Stimulated activated CD4-positive, alpha-beta T cell treated with anti-CD3 and anti-CD28 coated beads, Interleukin-4, amount 100 ng/mL, for 48 hours (primary cell): ENCODE measurements at places on chromosomes 12 and 14.

GRCh38 chr14:105162669-105162979, 6.0 kb downstream of the JAG2 start:
- DNase-seq, result no peak

- no peak for DNase-seq
These were observed 270.7 kb upstream of the PDE3A start for GRCh38 chr12:20097626-20098025.

- DNase-seq, result no peak
These were observed 103.4 kb upstream of the MAP1LC3B2 start for GRCh38 chr12:116455540-116456329.

DNA sequence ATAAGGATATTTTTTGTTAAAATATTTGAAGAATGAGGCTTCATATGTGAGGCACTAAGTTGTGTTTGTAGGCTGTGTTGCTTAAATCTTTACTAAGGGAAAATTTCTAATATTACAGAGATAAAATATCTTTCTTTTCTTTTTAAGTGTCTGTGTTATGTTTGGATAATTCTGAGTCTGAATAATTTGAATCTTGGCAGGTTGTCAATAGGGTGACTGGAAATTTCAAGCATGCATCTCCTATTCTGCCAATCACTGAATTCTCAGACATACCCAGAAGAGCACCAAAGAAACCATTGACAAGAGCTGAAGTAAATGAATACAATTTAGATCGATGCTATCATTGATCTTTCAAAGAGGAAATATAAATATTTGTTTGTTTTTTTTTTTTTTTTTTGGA, 29.4 kb downstream of the TMPO start:
- no peak for DNase-seq

DNA sequence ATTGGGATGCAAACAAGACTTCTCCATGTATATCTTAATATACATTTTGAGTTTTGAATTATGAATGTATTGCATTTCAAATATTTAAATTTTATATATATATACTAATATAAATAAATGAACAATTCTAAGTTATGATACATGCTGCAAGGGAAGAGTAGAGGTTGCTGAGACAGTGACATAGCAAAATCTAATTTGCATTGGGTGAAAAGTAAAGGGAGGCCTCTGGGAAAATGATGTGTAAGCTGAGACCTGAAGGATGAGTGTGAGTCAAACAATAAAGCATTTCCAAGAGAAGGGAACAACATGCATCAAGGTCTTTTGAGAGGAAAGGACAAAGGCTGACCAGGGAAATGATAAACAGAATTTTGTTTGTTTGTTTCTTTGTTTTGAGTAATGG, 62.9 kb upstream of the PTPRQ start:
- no peak for DNase-seq

GRCh38 chr12:61629702-61630101, 630.5 kb upstream of the USP15 start:
- DNase-seq, result no peak

GRCh38 chr14:76926521-76927251, 100.5 kb downstream of the LRRC74A start:
- no peak for DNase-seq

DNA sequence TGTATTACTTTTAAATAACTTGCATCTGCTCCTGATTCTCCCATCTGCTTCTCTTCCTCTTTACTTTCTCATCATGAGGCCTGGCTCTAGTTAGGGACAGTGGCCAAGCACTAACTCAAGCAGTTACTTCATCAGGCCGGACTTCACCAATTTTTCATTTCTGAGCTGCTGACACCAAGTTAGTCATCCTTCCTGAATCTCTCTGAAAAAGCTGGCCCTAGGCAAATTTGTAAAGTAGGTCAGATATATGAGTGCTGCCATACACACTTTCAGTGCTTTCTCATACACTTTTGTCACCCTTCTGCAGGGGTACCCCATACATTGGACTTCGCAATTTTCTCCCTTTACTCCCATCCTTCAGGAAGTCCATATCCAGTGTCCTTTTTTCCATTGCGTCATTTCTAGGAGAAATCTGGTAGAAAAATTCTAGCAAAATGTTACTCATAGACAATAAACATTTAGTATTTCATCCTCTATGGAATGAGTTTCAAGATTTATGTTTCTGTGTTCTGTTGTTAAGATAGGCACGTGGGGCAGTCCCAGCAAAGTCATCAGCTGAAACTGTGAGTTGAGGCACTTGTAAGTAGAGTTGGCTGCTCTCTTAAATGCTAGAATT, 276.8 kb upstream of the TMPO start:
- no peak for DNase-seq

DNA sequence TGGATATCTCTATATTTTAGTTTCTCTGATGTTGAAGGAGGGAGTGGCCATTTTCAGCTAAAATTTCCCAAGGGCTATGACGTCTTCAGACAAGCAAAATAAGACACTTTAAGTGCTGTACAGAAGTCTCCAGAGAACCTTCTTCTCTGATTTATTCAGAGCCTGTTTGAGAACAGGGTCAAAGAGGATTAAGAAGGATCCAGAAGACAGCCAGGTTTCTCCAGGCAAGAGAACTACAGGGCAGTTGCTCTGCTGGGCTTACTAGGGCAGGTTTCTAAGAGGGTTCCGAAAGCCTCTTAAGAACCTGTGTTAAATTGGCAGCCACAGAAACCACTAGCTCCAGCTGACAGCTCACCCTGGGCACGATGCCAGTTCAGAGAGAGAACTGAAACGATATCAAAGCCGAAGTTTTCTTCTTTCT, 1.2 kb downstream of the MGP start:
- DNase-seq, result peak; percentile 57

GRCh38 chr12:109892748-109893147, 7.3 kb upstream of the TCHP start:
- DNase-seq, result no peak

- DNase-seq, result no peak
These were observed 84.9 kb upstream of the ADAMTS20 start for GRCh38 chr12:43636725-43637463.

- DNase-seq, result no peak
These were observed 3.4 kb downstream of the CYP46A1 start for GRCh38 chr14:99687284-99688209.

DNA sequence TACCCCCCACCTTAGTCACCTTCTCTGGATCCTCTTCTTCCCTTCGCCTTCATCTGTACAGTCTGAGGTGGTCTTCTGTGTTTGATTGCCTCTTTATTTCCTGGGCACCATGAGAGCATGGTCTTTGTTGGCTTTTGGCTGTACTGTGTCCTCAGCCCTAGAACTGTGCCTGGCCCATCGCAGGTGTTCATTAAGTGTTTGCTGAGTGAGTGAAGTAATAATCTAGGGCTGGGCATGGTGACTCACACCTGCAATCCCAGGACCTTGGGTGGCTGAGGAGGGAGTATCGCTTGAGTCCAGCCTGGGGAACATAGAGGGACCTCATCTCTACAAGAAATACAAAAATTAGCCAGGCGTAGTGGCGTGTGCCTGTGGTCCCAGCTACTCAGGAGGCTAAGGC, 13.9 kb downstream of the ALDH2 start:
- DNase-seq, result no peak

- no peak for DNase-seq
These were observed 8.0 kb upstream of the ANKRD9 start for GRCh38 chr14:102517392-102518062.

DNA sequence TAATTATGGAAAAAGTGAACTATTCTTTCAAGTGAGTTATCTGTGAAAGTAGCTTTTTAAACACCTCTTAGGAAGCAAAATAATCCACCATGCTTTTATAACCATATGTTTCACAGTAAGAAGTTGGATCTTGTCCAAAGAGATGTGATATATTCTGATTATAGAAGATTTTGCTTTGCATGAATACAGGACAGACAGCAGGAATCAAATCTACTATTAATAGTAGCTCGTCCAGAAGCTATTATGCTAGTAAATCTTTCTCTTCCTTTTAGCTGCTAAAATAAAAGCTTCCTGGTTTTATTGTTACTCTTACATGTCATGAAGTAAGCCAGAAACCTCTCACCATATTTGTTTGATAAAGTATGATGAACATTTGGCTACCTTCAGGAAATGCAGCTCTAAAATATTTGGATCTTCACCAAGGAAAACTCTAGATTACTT, 257.0 kb downstream of the IPO8 start:
- DNase-seq, result no peak

DNA sequence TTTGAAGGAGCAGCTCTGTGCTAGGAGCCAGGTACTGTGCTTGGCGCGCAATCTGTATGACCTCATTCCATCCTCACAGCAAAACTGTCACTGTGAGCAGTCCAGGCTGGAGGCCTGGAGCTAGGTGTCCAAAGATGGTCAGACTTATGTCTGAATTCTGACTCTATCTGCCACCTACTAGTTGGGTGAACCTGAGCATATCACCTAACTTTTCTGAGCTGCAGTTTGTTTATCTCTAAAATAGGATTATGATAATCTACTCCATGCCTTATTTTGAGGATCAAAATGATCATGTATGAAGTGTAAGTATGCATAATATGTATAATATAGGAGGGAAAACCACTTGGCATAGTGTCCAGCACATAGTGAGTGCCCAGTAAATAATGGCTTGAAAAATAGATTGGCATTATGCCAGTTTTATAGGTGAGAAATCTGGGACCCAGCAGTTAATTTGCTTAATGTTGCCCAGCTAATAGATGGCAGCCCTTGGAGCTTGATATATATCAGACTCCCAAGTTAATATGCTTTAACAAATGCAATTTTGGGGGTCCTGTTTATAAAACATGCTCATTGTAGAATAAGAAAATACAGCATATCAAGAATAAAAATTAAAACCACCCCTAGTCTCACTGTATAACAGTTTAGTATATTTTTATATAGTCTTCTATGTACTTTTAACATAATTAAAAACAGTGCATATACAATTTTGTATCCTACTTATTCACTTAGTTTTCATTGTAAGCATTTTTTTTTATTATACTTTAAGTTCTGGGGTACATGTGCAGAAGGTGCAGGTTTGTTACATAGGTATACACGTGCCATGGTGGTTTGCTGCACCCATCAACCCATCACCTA, 4.5 kb upstream of the JPH4 start:
- no peak for DNase-seq

DNA sequence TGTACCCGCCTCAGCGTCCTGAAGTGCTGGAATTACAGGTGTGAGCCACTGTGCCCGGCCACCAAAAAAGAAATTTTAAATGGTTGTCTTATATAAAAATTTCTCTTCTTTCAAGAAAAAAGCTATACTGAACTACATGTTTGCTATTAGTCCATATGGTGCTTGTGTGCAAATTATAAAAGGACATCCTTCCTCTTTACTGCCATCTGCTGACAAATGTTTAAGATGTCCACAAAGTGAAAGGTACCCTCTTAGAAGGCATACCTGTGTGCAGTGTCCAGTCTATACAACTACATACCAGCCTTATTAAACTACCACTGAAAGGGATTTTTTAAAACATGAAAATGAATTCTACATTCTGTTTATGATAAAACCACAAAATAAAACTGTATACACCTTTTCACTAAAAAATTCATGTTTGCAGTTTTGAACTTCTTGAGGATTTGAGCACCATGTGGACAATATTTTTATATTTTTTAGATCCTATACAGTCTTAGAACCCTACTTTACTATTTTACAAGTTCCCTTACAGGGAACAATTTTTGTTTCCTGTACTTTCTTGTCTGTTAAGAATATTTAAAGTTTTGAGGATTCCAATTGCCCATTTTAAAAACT, 32.8 kb upstream of the TOMM20L start:
- no peak for DNase-seq

- no peak for DNase-seq
These were observed 67.8 kb upstream of the KCNH3 start for GRCh38 chr12:49470986-49471385.

GRCh38 chr14:22388669-22389595, 200.1 kb downstream of the DAD1 start:
- DNase-seq, result no peak

- DNase-seq, result no peak
These were observed 9.9 kb downstream of the SOCS2 start for GRCh38 chr12:93582351-93582750.

DNA sequence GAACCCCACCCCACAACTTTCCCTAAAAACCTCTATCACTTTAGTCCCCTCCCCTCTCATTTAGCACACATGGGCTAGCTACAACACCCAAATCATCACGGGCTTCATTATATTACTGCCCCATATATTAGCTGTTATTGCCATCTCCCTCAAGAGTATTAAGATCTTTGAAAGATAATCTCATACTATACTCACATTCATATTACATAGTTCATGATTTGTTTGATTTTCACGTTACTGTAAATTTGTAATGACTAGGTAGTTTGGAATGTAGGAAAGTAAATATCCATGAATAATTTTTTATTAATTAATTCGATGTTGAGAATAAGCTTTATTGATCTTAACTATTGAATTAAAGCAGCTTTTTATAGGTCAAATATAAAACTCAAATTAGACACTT, 7.9 kb downstream of the DICER1 start:
- DNase-seq, result no peak

- peak; percentile 47 for DNase-seq
These were observed 9.9 kb downstream of the BCL7A start for GRCh38 chr12:122031342-122032216.

DNA sequence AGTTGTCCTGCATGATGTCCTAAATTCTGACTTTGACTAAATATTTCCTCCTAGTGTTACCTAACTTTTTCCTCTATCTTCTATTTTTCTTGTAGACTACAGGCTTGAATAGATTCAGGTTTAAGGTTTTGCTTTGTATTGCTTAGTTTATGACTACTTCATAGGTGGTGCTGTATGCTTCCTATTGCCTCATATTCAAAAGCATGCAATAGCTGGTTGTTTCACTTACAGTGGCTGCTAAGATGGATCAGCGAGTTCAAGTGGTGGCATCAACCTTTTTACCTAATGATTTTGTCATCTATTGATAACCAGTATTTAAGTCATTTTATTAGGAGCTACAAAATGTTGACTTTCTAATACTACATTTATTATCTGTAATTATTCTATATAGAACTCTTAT, 36.3 kb upstream of the BICD1 start:
- no peak for DNase-seq

DNA sequence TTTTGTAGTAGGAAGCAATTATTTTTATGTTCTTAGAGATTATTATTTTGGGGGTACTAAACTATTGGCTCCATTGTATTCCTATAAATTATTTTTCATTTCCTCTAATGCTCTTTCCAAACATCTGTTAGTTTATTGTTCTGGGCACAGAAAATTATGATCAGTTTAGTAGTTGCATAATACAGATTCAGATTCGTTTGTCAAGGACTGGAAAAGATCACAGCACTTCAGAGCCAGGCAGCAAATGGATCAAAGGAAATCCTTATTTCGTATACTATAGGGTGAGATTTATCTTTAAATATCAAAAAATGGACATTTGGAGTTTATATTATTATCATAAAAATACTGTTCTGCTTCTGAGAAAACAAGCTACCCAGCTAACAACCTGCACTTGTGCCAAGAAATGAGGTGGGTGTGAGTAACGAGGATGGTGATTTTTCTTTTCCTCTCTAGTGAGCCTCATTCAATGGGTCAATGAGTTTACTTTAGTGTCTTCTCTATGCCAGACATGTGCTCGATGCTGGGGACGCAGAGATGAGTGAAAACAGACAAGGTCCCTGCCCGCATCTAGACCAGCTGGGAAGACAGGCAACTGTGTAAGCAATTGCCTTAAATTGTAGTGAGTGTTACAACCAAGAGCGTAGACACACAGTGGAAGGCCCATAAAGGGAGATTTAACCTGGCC, 208.6 kb upstream of the PLXNC1 start:
- no peak for DNase-seq
